Kasumi-1 (cell line): ENCODE measurements at places on chromosomes 3 and 15.

DNA sequence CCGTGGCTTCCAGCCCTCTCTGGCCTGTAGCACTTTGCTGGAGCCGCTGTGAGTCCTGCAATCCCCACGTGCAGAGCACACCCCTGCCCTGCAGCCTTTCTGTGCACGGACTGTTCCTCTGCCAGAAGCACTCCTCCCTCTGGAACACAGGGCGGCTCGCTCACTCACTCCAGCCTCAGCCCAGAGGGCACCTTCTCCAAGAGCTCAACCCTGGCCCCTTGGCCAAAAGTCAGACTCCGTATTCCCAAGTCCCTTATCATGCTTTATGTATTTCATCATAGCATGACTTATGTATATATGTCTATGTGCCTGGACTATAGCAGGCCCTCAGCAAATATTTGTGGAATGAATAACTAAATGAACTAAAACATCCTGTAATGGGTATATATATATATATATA, 63.2 kb downstream of the ASB7 start:
- DNase-seq = no peak

GRCh38 chr15:90512981-90513380, 16.7 kb upstream of the CRTC3 start:
- peak; percentile 8 for DNase-seq

DNA sequence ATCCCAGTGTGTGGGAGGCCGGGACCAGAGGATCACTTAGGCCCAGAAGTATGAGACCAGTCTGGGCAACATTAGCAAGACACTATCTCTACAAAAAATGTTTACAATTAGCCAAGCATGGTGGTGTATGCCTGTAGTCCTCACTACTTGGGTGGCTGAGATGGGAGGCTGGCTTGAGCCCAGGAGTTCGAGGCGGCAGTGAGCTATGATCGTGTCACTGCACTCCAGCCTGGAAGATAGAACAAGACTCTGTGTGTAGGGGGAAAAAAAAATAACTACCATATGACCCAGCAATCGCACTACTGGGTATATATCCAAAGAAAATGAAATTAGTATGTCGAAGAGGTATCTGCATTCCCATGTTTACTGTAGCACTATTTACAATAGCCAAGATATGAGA, 22.6 kb downstream of the RYK start:
- DNase-seq = no peak

GRCh38 chr3:51679318-51679717, 8.3 kb downstream of the TEX264 start:
- no peak for DNase-seq

- no peak for DNase-seq
Observed at GRCh38 chr3:59935025-59935424, 885.2 kb upstream of the CFAP20DC start.
